AML-193 (cell line): ENCODE measurements at places on chromosomes 7 and 10.

GRCh38 chr10:11176746-11177145 is 159.1 kb downstream of the CELF2 start:
- DNase-seq, result peak; percentile 78

DNA sequence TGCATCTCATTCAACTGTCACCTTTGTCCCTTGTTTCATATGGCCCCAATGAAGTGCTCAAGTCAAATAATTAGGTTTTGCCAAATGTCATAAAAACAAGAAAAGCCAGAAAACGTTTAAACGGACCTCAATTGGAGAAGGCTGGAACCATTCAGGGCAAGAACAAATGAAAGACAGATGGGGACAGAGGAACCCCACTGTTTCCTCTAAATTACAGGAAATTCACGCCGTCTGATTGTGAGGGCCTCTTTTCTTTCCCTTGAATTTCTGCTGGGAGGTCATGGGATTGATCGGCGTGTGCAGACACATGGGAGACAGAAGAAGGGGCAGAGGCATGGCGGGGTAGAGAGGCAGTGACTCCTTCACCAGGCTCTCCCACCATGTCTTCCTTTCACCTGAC is 656.4 kb downstream of the KCNMA1 start:
- no peak for DNase-seq

- no peak for DNase-seq
Measured at GRCh38 chr10:109924967-109925620, 1.8 kb upstream of the XPNPEP1 start.

- no peak for DNase-seq
Measured at GRCh38 chr7:122883049-122883680, 3.1 kb downstream of the CADPS2 start.

- DNase-seq, result no peak
Measured at GRCh38 chr7:151389768-151390597, 19.9 kb downstream of the WDR86 start.
